ENCODE measurements at places on chromosomes 6 and 20.

GRCh38 chr6:51959744-51960383 lies 127.5 kb downstream of the PKHD1 start:
- peak; percentile 59 for DNase-seq

DNA sequence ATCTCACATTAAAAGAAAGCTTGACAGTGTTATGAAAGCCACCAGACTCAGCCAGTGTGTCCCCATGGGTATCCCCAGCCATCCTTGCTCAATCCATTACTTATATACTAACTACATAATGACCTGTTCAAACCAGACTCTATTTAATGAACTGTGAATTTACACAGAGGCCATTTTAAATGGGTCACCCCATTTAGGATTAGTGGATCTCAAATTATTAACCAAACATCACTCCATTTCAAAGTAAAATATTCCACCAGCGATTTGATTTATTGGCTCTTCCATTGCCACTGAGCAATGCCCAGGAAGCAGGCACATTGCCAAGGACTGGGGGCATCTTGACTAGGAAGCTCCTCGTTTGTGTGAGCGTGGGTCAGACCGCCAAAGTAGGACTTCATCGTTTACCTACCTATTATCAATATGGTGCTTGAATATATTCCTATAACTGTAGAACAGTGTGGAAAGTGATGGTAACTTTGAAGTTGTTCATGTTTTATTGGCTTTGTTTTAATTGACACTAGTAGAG lies 15.5 kb upstream of the NPEPL1 start:
- DNase-seq, result no peak

DNA sequence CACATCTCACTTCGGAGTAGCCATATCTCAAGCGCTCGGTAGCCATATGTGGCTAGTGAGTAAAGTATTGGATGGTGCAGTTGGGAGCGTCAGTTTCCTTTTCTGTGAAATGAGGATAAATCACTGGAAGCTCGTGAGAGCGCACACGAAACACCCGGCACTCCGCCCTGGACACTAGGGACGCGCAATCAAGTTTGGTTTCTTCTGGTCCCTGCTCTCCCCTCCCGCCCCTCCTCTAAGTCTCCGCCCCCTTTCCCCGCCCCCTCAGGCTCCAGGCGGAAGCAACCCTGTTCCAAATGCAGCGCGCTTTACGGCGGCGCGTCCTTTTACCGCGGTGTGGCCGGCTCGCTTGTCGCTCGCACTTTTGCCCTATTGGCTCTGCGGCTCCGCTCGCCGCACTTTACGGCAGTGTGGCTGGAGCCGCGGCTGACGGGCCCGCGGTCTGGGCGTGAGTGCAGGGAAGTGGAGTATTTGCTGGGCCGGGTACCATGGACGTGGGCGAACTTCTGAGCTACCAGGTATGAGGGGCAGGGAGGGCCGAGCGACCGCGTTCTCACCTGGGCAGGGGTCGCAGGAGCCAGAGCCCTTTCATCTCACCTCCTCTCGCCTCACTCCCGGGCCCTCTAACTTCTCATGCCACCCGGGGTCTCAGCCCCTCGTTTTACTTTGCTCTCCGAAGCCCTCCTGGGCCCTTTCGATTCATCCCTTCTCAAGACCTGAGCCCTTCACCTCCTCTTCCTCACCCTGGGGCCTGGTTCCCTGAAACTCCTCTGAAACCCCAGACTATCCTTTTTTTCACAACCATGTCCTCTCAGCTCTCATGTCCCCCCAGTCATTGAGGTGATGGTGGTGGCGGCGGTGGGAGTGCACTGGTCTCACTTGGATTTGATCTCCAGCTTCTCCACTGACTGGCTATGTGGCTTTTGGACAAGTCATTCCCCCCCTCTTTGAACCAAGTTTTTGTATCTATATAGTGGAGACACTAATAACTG lies at the start of gene CTNNBL1:
Gene CTNNBL1, plus strand, starts transcription at position 396 of the 992 bp plus-strand sequence. Its CDS starts 93 bp downstream, at position 489.
- peak; percentile 88 for DNase-seq

DNA sequence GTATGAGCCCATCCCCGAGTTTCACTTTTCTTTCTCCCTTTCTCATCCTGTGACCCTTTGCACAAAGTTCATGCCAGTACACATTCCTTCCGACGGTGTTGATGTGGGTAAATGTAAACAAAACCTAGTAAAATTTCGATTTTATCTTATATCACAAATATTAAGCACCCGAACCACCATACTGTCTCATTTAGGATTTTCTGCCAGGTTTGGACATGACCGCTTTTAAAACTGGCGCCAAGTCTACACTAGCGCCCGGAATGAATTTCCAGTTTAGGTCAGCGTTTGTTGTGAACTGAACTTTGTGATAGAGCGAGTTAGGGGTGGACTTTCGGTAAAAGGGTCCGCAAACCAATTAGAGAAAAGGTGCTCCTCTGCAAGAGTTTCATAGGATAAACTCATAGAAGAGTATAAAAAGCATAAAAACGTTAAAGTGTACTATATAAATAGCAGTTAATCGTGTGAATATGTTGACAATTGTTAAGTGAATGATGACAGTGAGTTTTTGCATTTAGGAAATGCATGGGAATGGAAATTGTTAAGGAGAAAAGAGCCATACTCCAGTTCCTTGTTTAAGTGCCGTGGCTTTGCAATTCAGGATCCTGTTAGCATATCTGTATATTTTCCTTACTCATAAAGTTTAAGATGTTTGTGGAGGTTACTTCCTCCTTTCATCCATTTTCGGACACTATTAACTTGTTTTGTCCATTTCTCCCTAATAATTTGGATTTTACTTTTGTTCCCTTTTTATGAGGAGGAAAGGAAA lies 937 bp downstream of the AKAP7 start:
- DNase-seq, result peak; percentile 42

DNA sequence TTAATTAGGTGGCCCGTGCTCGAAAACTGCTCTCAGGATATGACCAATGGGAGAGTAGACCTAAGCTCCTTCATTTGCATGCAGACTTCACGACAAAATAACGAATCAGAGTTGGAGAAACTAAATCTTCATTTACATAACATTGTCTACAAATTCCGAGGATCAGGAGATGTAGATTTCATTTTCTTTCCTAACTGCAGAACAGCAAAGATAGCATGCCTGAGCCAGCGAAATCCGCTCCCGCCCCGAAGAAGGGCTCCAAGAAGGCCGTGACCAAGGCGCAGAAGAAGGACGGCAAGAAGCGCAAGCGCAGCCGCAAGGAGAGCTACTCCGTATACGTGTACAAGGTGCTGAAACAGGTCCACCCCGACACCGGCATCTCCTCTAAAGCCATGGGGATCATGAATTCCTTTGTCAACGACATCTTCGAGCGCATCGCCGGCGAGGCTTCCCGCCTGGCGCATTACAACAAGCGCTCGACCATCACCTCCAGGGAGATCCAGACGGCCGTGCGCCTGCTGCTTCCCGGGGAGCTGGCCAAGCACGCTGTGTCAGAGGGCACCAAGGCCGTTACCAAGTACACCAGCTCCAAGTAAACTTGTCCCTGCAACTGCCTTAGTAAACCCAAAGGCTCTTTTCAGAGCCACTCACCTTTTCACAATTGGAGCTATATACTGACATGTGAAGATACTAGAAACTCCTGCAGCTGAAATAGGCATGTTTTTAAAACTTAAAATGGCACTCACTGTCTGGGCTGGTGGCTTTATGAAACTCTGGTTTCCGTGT lies 96.5 kb downstream of the HFE start:
- DNase-seq, result no peak

DNA sequence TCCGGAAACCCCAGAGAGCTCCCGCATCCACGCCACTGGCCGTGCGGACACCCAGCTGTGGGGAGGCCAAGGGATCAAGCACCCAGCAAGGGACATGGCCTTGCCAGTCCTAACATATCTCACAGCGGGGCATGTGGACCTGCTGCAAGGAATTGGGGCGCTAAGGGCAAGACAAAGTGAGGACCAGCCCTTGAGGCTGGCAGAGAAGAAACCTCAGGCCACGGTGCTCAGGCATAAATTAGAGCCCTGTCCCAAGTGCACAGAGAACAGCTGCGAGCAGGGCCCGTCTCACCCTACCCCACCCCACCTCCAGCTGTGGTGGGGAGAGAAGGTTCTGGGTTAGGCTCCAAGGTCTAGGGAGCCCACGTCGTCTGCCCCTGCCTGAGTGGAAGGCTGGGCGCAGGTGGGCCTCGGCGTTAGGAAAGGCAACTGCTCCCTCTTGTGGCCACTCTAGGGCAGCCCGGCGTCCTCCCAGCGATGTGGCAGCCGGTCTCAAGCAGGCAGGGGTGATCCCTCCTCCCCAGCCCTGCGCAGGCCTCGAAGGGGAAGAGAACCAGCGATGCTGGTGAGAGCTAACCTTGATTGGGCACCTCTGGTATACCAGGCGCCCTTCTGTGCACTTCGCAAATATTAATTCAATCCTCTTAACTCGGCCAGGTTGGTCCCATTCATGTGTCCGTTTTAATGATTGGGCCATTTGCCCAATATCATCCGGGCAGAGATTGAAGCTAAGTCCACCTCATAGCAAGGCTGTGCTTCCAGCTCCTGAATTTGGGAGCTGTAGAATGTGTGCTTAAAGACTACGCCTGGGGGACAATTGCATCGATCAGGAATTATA lies 235.8 kb downstream of the NFATC2 start:
- DNase-seq, result peak; percentile 75

DNA sequence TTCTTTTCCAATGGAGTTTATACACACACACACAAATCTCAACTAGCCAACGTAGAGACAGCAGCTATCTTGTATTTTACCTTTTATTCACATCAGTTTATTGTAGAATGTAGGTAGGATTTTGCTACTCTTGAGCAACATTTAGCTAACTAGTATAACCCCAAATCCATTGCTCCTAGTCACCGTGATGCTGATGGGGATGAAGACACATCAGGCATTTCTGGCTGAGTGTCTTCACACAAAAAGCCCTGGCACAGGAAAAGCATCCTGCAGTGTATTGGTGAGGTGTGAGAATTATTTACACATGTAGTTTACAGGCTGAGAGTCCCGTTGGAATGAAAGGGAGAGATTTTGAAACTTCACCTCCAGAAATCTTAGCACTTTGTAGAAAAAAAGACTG lies 65.9 kb upstream of the FBXL4 start:
- no peak for DNase-seq

DNA sequence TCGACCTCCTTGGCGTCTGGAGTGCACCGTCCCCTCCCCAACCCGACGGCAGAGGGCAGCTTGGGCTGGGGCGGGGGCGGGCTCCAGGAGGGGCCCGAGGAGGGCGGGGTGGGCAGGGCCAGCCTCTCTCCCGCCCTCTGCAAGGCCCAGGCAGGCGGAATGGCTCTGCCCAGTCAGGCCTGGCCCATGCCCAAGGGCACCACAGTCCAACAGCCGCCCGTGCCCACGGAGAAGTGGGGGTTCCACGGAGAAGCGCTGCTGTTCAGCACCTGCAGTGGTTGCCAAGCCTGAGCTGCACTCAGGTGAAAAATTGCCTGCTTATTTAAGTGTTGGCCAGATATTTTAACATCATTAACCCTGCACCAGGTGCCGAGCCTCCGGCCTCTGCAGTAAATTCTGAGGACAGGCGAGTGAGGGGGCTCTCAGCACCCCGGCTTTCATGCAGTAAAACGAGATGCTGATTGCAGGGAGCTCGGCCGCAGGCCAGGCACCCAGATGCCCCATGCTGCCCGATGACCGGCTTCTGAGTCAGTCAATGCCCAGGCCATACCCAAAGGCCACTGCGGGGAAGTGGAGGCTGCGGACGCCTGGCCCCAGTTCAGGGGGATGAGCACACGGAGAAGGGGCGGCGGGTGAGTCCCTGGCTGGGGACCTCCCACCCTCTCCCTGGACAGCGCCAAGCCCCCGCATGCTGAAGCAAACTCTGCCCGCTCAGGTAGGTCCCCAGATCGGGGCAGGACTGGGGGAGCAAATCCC lies at the start of gene SRMS:
Gene SRMS, minus strand, starts transcription at position 25 of the 756 bp plus-strand sequence. CDS start 286 bp downstream, outside the sequence.
- no peak for DNase-seq

DNA sequence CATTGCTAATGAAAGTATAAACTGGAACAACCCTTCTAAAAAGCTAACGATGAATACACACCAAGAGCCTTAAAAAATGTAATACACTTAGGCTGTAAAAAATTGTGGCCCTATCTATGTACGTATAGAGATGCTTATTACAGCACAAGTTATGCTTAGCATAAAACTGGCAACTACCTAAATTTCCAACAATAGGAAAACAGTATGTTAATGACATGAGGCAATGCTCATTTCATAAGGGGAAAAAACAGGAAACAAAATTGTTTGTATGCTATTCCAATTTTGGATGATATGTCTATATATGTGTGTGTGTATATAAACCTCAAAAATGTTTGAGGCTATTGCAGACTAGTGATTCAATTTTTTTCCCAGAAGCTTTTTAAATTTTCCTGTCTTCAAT lies 82.5 kb downstream of the DTNBP1 start:
- no peak for DNase-seq

- DNase-seq, result no peak
Observed at GRCh38 chr6:41557335-41557734, 11.2 kb downstream of the FOXP4 start.

GRCh38 chr6:154249499-154250298 lies 106.9 kb downstream of the IPCEF1 start:
- DNase-seq, result no peak

DNA sequence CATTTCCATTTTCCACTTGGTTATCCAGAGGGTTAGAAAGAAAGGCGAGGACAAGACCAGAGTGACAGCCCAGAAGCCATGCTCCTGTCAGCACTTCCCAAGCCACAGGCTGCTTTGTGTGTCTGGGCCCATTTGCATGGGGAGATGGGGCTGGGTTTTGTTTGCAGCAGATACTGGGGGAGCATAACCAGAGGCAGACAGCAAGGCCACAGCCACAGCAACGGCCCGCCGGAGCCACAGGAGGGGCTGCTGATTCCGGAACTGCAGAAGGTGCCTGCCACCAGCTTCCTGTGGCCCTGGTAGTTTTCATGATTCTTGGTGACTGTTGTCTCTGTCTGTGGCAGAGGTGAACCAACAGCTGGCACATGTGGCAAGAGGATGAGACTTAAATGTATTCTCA lies 106.6 kb downstream of the DLL1 start:
- DNase-seq, result no peak

DNA sequence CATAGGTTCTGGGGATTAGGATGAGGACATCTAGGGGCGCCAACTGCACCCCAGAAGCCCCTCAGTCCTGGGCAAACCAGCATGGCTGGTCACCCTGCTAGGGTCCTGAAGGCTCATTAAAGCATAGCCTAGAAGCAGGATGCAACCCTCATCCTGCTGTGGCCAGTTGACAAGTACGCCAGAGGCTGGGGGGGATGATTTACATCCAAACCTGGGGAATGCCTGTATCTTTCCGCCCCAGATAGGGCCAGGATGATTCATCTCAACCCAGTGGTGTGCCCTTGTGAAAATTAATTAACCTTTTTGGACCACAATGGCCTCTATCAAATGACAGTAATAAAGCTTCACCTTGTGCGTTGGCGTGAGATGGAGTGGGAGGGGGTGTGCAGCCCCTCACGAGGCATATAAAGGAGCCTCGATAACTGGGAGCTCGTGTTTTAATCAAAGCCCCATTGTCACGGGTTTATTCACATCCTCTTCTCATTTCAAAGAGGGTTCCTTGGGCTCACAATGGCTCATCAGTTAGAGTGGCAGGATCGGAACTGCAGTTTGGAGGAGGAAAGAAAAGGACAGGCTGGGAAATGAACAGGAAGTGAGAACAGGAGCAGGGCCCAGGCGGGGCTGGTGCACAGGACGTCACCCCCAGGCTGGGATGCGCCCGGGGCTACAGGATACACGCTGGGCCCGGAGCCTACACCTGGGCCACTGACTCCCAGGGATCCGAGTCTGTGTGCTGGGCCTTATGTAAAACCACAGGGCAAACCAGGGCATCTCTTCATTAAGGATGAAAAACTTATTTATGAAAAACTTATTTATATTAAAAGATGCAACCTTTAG lies 121.8 kb upstream of the PHACTR3 start:
- no peak for DNase-seq
